ENCODE measurements at places on chromosomes 2 and 18.

DNA sequence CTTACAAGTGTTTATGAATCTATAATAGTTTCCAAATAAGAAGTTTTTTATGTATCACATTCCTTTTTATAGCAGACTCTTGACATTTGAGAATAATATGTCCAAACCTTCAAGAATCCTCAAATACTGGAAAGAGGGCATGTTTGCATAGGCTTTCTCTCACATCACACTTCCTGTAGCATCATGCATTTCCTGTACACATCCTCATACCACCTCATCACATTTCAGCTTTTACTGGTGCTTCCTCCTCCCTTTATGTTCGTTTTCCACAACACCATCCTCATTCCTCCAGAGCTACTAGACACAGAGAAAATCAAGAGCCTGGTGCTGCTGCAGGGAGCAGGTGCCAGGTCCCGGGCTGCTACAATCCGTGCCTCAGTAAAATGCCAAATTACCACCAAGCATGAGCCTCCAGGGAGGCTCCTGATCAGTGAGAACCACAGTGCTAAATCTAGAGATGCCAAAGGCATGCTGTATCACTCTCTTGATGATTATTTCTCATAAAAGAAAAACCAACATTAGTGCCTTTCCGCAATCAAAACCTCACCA is 137.7 kb upstream of the CYP1B1 start:
- DNase-seq: no peak

DNA sequence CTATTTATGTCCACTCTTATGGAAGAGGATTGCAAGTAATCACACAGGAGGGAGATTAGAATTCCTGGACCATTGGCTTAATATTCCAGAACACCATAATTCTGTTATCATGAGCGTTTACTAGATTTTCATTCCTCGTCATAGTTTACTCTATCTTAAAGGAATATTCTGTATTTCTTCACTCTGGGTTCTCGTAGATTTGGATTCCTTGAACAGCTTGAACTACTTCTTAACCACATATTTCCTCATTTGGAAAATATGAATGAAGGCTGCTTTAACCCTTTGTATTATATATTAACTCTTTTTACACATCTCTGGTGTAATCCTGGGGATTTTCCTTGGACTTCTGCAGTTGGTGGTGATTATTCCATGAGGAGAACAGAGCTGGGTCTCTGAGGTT is 46.3 kb upstream of the CCBE1 start:
- no peak for DNase-seq

DNA sequence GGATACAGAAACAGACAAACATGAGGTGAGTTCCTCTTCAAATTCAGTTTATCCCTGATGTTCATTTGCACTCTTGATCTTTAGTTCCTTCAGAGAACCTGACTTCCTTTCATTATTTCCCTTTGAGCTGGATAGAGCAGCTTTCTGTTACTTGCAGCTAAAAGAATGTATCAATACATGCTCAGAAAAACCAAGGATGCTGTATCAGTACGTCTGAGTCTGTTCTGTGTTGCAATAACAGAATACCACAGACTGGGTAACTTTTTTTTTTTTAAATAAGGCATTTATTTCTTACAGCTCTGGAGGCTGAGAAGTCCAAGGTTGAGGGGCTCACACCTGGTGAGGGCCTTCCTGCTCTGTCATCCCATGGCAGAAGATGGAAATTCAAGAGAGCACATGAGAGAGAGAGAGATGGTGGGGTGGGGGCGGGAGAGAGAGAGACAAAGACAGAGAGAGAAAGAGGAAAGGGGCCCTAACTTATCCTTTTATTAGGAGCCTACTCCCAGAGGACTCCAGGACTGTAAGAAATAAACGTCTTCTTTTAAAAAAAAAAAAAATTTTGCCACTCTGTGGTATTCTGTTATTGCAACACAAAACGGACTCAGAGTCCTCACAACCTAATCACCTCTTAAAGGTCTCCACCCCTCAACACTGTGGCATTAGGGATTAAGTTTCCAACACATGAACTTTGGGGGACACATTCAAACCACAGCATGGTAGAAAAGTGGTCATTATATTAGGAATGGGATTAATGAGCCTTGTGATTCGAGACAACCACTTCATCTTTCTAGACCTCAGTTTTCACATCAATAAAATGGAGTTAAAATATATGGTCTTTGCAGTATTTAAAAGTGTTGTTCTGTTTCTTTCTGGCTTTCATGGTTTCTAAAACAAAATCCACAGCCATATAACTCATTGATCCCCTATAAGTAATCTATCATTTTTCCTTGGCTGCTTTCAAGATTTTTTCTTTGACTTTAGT is 18.4 kb upstream of the SELENOI start:
- no peak for DNase-seq

- no peak for DNase-seq
Observed at GRCh38 chr2:121149384-121149783, 135.6 kb downstream of the TFCP2L1 start.

- DNase-seq: no peak
Observed at GRCh38 chr18:79871026-79871390, 73.3 kb downstream of the KCNG2 start.

- peak; percentile 44 for DNase-seq
Observed at GRCh38 chr2:101330253-101330933, 21.9 kb upstream of the RNF149 start.

DNA sequence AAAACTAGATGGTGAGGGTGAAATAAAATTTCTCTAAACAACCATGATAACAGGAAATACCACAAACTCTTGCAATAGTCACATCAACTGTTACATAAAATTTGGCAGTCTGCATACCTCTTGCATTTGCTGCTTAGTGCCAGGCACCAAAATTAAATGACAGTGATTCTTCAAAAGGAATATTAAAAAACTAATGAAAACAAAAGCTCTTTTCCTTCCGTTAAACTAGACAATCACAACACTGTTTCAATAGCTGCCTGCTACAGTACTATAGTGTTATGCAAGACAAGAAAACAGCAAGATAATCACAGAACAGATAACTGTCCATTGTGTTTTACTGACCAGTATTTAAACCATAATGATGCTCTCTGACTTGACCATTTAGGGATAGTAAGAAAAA is 239.0 kb upstream of the SMAD7 start:
- no peak for DNase-seq

GRCh38 chr2:102801098-102801718 is 39.4 kb downstream of the TMEM182 start:
- DNase-seq: no peak

- no peak for DNase-seq
Observed at GRCh38 chr2:156540706-156541105, 104.5 kb downstream of the GPD2 start.

- no peak for DNase-seq
Observed at GRCh38 chr18:8970843-8971242, 131.7 kb upstream of the NDUFV2 start.

DNA sequence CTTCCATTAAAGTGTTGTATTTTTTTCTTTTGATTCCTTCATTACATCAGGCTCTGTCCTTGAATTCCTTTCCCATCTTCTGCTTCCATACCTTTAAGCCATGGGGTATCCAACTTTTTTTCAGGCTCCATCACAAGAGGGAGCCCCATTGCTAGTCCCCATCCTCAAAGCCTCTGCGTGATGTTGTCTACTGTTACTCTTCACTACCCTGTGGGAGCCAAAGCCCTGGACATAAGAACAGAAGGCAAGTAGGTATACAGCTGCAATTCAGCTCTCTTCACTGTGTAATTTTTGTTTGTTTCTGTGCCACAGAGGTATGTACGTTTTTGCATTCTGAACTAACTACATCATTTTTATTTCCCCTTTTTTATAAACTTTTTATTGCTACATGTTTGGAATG is 36.6 kb upstream of the CCNYL1 start:
- DNase-seq: no peak

DNA sequence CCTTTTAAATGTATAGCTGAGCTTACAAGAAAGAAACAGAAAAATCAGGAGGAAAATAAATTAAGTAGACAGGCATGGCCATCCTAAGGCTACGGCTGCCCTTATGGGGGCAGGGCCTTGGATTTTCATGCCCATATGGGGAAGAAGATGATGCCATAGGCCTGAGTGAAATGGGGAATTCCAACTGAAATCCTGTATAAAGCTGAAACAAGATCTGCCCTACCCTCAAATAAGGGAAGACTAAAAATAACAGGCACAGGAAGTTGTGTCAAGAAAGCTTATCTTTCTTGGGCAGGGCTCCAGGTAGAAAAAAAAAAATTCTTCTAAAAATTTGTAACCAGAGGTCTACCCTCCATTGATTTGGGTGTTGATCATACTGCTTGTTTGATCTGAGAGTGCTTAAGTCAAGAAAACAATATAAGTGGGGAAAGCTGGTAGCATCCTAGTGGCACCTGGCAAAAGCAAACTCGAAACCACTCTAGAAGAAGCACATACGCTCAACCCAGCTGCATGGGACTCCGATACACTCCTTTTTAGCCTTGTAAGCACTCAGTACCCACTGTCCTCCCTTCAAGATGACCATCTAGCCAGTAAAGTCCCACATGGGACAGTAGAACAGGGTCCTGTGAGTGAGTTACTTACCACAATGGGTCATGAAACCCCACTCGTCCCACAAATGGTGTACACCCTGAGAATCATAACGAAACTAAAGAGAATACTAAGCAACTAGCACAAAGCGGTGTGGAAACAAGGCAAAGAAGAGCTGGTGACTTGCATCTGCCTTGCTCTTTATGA is 22.3 kb downstream of the DNAH7 start:
- DNase-seq: no peak

DNA sequence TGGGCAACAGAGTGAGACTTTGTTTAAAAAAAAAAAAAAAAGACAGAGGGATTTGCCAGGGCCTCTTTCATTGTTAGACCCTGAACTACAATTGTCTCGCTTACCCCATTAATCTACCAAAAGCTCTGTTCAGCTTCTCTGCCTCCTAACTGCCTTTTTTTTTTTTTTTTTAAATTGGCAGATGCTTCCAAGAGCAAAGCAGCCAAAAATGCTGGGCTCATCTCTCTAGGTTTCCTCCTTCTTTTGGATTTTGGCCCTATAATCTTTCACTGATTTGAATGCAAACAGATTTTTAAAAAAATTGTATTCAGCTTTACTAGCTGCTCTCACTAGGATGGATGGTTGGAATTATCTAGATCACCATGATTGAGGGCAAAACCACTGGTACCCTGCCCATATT is 33.2 kb upstream of the RAPGEF4 start:
- no peak for DNase-seq

DNA sequence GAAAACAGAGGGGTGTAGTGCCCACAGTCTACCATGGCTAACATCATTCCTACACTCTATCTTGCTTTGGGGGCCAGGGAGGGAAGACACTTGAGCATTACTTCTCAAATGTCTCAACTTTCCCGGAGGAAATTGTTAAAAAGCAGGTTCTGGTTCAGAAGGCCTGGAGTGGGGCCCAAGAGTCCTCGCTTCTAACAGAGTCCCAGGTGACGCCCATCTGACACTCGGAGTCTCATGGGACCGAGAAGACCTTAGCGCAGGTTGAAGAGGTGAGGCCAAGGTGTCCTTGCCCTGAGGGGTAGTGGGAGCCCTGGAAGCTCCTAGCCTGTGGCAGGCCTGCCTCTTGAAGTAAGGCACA is 40.1 kb downstream of the ZFP36L2 start:
- DNase-seq: no peak

DNA sequence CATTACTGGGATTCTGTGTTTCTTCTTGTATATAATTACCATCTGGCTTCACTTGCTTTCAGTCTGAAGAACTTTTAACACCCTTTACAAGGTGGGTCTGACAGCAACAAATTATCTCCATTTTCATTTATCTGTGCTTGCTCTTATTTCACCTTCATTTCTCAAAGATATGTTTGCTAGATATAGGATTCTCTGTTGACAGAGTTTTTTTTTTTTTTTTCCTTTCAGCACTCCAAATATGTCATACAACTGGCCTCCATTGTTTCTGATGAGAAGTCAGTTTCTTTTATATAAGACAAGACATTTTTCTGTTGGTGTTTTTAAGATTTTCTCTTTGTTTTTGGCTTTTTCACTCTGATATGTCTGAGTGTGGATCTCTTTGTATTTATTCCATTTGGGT is 59.3 kb upstream of the TACR1 start:
- no peak for DNase-seq

- DNase-seq: no peak
Observed at GRCh38 chr2:55839182-55839819, 84.3 kb downstream of the EFEMP1 start.

GRCh38 chr2:13414897-13415296 is 698.2 kb downstream of the TRIB2 start:
- DNase-seq: no peak

GRCh38 chr2:229921101-229921891 is 513 bp downstream of the TRIP12 start:
- DNase-seq: peak; percentile 67

DNA sequence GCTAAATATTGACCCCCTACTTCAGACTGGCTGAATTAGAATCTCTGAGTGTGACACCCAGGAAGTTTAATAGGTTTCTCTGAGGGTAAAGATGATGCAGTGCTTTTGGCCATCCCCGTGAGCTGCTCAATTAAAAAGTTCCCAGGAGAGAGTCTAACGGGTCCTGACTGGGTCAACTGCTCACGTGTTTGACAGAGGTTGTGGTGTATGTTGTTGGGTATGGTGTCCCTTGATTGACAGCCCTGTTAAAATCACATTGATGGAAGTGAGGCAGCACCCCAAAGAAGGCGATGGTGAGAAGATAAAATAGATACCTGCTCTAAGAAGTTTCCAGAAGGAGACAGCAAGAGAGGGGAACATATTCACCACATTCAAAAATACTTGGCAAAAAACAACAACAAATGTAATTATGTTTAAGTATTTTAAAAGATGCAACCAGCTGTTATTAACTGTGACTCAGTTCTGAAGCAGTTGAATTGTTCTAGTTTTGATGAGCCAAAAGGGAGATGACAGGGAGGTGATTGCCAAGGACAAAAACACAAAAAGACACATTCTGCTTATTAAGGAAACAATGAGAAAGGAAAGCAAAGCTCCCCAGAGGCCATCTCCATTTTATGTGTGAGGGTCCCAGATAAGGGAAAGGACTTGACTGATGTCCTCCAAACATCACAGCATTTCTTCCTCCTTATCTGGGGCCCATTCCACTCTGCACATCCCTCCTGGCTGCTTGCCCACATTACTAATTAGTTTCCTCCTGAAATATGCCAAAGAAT is 11.5 kb upstream of the GMCL1 start:
- no peak for DNase-seq

GRCh38 chr2:176140513-176141317 is 10.6 kb upstream of the HOXD4 start:
- peak; percentile 68 for DNase-seq

DNA sequence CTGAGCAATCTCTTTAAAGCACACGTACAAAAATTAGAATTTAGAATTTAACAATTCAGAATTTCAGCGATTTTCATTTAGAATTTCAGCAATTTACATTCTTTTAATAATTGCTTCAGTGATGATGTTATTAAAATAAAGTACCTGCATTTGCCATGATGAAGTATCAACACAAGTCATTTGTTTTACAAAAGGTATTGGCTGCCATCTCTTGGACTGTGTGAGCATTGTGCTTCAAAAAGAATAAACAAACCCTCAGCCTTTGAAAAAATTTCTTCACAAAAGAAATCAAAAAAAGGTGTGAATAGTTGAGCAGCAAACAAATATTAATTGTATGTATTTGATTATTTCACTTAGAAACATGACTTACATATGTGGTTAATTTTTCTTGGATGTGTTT is 27.1 kb upstream of the ZC3H15 start:
- no peak for DNase-seq

- DNase-seq: peak; percentile 10
Observed at GRCh38 chr18:79487801-79488201, 92.1 kb downstream of the NFATC1 start.

- DNase-seq: no peak
Observed at GRCh38 chr2:215742021-215742420, 271.3 kb downstream of the MREG start.

GRCh38 chr18:574865-575645 is 5.1 kb upstream of the CETN1 start:
- no peak for DNase-seq

- DNase-seq: no peak
Observed at GRCh38 chr2:231590614-231591013, 2.0 kb upstream of the TEX44 start.

All from activated CD8-positive, alpha-beta memory T cell treated with anti-CD3 and anti-CD28 coated beads, Interleukin-2, amount 50 U/mL, for 4 hours (primary cell).